Cardiac septum (tissue), 1 donor: ENCODE measurements at places on chromosomes 2 and 18. TPM values are rescaled to one million over a fixed set of nuclear protein-coding genes. Genes with fewer than 3 reads are reported as not detected.

The ASB18 gene
- 44.4 TPM for total RNA-seq

The CEP76 gene
- 3.2 TPM for total RNA-seq

The IRS1 gene
- total RNA-seq: 14.0 TPM

The PID1 gene
- 4.3 TPM for total RNA-seq

The GDF7 gene
- 0.94 TPM for total RNA-seq

The PGAP1 gene
- total RNA-seq: 7.7 TPM

The NEB gene
- 10.9 TPM for total RNA-seq

The FER1L5 gene
- 0.08 TPM for total RNA-seq

The SOX11 gene
- 2.8 TPM for total RNA-seq

The DNAJC5G gene
- 1.6 TPM for total RNA-seq

The CDH2 gene
- total RNA-seq: 367 TPM

The EFEMP1 gene
- total RNA-seq: 48.5 TPM

The G6PC2 gene
- not detected for total RNA-seq

The THSD7B gene
- 0.62 TPM for total RNA-seq
